ENCODE measurements at places on chromosomes 12 and 14.

DNA sequence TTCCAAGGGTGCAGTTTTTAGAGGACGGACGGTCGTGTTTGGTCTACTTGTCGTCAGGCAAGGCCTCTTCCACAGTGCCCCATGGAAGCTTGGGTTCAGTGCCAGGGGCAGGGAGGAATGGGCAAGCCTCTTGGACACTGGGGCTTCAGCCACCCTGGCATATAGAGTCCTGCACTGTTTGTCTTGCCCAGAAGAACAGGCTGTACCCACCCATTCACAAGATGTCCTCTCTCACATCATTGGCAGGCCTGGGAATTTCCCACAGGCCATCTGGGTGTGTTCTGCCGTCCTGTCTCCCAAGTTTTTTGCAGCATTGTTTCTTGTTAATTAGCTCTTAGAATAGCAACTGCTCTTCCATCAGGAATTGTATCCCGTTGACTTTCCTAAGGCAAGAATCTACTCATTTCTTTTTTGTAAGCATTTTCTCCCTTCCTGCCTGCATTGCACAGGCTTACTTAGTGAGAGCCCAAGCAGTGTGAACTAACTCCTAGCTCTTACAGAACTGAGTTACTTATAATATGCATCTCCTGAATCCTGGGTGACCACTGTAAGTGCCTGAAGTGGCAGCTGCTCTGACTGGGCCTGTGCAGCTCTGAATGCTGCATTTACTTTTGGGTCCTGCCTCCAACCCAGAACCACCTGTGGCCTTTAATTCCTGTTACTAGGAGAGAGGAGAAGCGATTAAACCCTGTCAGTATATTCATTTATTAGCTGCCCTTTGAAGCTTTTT, 149.4 kb upstream of the HIF1A start:
- no peak for DNase-seq

GRCh38 chr14:63273717-63274655, 44.7 kb downstream of the GPHB5 start:
- no peak for DNase-seq

- DNase-seq: no peak
Observed at GRCh38 chr12:79329933-79330332, 360.8 kb downstream of the PAWR start.

DNA sequence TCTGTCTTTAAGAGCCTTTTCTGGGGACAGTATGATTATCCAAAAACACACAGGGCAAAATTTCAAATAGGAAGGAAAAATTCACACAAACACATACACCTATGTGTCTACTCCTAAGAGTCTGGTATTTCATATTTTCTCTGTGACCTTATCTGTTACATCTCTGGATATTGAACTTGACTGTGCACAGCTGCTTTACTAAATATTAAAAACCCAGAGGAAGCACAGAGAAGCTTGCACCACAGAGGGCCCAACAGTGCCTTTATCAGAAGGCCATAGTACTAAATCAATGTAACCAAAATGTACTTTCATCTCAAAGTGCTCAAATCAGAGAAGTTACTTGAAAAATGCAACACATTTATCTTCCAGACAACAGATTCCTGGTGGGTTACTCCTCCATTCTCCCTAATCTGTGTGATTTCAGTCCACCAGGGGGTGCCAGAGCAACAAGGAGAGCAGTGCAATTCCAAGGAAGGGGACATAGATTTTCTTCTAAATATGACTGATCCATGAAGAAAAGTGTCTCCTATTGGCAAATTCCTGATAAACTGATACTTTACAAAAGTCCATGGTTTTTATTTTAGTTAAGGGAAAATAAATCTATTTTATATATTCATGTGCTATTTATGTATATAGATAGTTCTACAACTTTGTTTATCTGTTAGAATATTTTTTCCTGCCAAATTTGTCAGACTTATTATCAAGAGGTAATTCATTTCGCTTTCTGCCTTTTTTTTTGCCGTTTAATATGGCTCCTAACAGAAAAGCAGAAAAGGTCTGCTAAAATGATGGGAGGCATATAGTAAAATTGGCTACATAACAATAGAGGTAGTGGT, 617.6 kb downstream of the LRFN5 start:
- DNase-seq: no peak

All from stimulated activated CD4-positive, alpha-beta T cell treated with anti-CD3 and anti-CD28 coated beads, Interleukin-12 subunit alpha, Interleukin-12 subunit beta, amount 100 ng/mL, for 24 hours (primary cell).